Stimulated activated CD4-positive, alpha-beta T cell treated with anti-CD3 and anti-CD28 coated beads, TNF-alpha, amount 100 ng/mL, for 1 hour (primary cell): ENCODE measurements at places on chromosomes 5 and 9.

GRCh38 chr5:133468596-133468995, 143.7 kb downstream of the FSTL4 start:
- DNase-seq, result no peak

GRCh38 chr9:130042406-130042884, 544 bp downstream of the FNBP1 start:
- no peak for DNase-seq

DNA sequence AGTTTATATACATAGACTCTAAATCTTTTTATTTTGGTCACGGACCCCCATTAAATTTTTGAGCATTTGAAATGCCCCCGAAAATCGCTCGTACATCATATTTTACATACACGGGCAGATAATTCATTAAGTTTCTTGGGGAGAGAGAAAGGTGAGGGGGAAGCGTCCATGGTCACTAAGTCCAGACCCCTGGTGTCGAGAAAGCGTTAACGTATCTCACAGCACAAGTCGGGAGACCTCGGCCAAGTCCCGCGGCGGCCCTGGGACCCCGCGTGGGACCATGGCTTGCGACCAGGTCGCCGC, 794 bp downstream of the PTBP3 start:
- DNase-seq, result no peak

DNA sequence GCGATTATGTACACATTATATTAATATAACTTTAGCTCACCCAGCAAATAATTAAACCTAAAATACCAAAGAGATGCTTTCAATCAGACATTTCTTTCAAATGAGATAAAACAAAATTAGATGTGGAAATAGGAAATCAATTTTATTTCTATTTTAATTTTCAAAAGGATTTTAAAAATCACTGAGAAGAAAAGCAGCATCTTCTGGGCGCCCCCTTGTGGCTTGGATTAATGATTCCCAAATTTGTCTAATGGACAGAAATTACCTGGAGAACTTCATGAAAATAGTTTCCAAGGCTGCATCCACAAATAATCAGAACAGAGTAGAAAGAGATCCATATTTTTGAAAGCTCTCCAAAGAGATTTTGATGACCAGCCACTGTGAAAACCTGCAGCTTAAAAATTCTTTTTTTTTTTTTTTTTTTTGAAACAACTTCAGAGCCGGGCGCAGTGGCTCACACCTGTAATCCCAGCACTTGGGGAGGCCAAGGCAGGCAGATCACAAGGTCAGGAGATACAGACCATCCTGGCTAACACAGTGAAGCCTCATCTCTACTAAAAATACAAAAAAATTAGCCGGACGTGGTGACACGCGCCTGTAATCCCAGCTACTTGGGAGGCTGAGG, 50.9 kb upstream of the CEMIP2 start:
- no peak for DNase-seq

DNA sequence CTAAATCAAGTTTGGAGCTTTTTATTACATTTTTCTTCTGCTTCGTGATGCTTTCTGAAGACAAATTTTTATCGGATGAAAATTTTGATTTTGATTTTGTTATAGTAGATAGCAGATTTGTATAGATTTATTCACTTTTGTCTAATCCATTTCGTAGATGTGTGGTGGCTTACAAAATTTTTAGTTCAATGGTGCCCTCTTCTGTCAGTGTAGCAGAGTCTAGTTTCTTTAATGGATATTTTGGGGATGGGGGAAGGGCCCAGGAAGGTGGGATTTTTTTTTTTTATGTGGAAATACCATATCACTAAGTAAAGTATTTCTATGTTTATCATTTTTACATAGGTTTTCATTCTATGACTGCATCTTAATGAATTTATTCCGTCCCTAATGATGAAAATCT, 259.9 kb upstream of the TARS1 start:
- no peak for DNase-seq

DNA sequence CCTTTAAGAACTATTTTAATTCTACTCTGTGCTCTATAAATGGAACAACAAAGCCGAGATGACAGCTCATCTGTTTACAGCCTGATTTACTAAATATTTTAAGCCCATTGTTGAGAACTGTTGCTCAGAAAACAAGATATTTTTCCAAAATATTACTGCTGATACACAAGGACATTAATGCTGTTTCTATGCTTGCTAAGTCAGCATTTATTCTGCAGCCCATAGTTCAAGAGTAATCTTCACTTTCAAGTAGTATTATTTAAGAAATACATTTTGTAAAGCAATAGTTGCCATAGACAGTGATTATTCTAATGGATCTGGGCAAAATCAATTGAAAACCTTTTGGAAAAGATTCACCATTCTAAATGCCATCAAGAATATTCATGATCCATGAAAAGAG, 208.3 kb downstream of the CDH12 start:
- DNase-seq, result no peak

DNA sequence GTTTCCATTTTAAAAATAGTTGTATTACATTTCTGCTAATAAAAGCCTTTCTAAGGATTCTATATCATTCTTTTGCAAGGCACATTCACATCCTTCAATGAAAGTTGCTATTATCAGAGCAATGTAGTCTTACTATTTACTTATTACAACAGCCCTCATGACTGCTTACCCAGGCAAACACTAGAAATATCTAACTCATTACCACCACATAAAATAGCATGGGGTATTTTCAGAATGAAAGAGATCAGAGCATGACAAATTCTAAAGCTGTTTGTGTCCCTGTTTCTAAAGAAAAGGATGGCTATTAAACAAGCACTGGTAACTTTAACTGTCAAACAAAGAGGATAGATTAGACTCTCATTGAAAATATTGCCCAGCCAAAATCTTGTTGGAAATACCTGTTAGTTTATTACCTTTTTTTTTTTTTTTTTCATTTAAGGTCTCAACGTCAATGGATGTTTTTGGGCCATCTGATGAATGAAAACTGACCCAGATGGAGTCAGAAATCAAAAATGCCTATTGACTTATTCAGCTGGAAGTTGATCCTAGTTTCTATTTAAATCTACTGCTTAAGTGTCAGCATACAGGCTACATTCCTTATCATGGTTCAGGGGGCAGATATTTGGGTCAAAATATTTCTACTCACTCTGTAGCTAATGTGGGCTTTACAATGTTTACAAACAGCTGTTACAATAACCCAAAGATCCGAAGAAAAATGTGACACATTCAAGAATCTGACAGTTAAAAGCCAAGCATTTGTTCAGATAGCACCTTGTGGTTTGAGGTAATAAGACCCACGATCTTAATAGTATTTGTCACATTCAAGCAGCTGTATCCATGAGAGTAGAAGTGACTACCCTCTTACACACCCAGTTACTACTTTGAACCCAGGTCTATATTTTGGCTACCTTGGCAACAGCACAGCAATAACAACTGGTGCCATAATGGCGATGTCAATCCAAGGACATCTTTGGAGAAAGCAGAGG, 554.8 kb upstream of the MEF2C start:
- DNase-seq, result no peak

- DNase-seq, result no peak
Observed at GRCh38 chr9:121927636-121928035, 165.5 kb downstream of the TTLL11 start.

- no peak for DNase-seq
Observed at GRCh38 chr5:73365301-73365853, 83.2 kb downstream of the FOXD1 start.

GRCh38 chr9:125280945-125281344, 19.3 kb downstream of the GAPVD1 start:
- DNase-seq, result no peak

DNA sequence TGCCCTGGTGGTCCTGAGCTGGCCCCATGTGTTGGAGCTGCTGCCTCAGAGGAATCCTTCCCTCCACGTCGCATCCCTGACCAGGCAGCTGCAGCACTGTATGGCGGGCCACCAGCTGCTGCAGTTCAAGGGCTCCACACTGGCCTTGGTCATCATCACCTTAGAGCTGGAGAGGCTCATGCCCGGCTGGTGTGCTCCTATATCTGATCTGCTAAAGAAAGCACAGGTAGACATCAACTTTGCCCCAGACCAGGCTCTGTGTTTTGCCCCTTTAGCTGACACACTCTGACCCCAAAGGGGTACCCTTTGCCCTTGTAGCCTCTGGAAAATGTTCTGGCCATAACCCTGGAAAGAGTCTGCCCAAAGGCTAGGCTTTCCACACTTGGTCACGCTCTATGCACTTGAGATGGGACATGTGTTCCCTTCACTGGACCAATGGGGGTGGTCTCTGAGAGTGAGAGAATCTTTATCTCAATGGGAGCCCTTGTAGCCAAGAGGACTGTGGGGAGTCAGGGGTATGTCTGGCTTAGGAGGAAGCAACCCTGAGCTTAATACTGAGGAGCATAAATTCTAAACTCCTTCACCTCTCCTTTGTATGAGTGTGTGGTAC, 4.8 kb downstream of the CCNI2 start:
- no peak for DNase-seq
